Substantia nigra (tissue), 51 donors: ENCODE measurements at places on chromosomes 13 and 19.

DNA sequence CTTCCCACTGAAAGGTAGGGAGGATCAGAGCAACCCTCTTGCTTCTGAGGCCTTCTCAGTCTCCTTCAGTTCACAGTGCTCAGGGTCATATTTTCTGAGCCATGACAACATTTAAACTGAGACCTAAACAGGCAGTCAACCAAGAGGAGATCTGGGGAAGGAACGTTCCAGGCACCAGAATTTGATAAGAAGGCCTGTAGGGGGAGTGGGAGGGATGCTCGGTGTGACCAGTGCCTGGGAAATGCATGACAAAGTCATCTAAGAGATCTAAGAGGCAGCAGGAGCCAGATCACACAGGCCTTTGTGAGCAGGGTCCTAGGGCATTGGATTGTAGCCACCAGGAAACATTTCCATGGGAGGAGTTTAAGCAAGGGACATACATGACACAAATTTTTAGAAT is 71.6 kb downstream of the SHISA2 start:
- DNase-seq, result no peak

DNA sequence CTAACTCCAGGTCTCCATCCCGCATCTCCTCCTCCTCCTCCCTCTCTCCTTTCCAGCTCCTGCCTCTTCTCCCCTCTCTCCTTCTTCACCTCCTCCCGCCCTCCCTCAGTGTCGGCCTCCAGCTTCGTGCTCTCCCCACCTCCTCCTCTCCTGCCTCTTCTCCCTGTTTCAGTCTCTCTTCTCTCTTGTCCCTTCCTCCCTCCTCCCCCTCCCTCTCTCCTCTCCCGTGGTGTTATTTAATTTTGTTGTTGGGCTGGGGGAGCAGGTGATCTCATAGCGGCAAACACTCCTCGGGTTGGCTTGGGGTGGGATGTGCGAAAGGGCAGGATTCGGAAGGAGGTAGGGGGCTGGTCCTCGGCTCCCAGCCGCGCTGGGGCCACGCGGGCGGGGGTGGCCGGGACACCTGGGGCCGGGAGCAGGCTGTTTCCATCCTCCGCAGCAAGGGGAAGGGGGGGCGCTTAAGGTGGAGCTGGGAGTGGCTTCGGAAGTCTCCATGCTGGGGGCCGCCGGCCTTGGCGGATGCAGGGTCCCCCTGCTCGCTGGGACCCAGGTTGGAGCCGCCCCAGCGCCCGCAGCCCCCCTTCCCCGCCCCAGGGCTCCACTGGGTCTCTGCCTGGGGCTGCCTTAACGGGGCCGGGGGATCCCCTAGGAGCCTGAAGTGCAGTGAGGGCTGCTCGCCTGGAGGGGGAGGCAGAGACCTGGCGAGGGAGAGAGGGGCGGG is at the start of gene CA11:
CA11 (minus strand) TSS at position 187 of the 721 bp plus-strand sequence. CDS start 555 bp downstream, outside the sequence.
- DNase-seq, result peak; percentile 82

DNA sequence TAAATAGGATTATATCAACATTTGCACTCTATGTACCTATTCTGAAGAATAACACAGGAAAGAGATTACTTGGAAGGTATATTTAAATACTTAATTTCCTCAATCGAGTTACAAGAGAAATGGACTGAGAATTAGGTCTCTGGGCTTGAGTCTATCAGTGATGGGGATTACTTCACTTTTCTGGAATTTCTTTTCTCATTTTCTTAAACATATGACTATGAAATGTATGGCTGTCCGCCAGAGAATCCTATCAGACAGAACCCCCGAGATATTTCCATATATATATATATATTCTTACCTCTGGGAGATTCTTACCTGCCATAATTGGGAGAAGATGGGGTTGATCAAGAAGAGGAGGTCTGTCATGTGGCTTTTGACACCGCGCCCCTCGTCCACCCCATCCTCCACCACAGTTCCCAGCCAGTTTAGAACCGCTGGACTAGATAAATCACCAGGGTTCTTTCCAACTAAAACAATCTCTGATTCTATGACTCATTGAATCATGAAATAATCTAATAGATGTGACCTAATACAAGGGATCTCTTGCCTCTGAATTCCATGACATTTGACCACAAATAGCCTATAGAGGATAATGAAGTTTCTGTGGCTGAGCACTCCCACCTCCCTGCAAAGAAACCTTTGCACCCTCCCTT is 231.3 kb downstream of the TBC1D4 start:
- DNase-seq, result no peak

DNA sequence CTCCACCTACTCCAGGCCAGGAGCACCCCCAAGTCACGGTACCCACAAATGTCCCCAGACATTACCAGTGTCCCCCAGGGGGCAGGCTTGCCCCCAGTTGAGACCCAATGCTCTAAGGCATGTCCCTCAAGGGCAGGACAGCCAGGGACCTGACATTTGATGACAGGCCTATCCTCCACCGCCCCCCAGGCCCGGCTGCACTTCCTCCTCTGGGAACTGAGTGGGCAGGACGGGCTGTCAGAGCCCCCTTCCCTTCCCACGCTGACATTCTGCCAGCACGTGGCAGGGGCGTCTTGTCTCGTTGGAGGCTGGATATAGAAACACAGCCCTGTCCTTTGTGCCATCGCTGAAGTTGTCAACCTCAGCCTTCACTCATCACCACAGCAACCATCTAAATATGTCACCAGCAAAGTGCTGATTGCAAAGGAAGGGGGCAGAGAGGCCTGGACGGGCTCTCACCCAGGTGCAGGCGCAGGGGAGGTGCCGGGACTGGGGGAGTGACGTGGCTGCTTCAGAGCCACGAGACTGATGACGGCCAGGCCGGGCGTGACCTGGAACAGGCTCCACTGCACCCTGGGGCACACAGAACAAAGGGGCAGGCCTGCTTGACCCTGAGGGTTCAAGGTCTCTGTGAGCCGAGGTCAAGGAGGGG is 38.4 kb downstream of the GNG7 start:
- peak; percentile 27 for DNase-seq

- no peak for DNase-seq
Measured at GRCh38 chr13:104875038-104875754, 1660.3 kb downstream of the EFNB2 start.

- no peak for DNase-seq
Measured at GRCh38 chr13:72823724-72824123, 41.8 kb downstream of the PIBF1 start.

GRCh38 chr13:106262886-106263285 is 272.6 kb downstream of the EFNB2 start:
- DNase-seq, result no peak

DNA sequence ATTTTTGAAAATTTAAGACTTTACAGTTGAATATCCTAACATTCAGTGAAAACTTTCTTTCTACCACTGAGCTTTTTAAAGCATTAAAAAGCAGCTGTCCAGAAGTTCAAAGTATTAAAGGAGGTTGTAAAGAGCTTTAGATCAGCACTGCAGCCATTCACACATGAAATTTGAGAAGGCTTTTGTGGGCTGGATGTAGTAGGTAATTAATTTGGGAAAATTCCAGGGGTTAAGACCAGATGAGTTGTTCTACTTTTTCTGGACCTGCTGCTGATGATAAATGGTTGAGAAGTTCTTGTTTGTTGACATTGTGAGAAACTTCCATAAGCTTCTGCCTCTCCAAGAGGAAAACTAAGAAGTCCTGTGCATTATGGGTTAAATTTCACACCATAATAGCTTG is 1779.6 kb upstream of the PRR20A start:
- DNase-seq, result no peak

- no peak for DNase-seq
Measured at GRCh38 chr13:88456151-88456550, 785.0 kb downstream of the SLITRK5 start.

GRCh38 chr19:612941-613340 is 20.4 kb downstream of the POLRMT start:
- DNase-seq, result no peak

GRCh38 chr13:45385320-45385719 is 32.9 kb downstream of the SLC25A30 start:
- DNase-seq, result no peak

- DNase-seq, result no peak
Measured at GRCh38 chr19:38901683-38902082, 1.9 kb downstream of the NFKBIB start.

- DNase-seq, result no peak
Measured at GRCh38 chr19:41531438-41532311, 44.3 kb upstream of the CEACAM21 start.

DNA sequence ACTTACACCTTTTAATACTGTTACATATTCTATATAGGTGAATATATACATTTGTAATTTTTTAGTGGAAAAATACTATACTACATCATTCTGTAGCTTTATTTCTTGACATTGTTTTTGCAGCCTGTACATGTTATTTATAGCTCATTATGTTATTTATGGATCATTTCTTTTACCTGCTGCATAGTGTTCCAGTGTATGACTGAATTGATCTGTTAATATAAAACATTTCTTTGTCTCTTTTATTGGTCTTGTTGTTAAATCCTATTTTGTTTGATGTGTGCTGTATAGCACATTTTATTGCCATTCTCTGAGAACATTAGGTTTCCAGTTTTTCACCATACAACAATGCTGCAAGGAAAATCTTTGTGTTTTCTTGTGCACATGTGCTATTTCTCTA is 2.4 kb downstream of the SETDB2 start:
- DNase-seq, result no peak

- DNase-seq, result no peak
Measured at GRCh38 chr13:46385946-46386345, 1.1 kb downstream of the RUBCNL start.

- no peak for DNase-seq
Measured at GRCh38 chr13:52165411-52165810, 6.0 kb upstream of the NEK3 start.

DNA sequence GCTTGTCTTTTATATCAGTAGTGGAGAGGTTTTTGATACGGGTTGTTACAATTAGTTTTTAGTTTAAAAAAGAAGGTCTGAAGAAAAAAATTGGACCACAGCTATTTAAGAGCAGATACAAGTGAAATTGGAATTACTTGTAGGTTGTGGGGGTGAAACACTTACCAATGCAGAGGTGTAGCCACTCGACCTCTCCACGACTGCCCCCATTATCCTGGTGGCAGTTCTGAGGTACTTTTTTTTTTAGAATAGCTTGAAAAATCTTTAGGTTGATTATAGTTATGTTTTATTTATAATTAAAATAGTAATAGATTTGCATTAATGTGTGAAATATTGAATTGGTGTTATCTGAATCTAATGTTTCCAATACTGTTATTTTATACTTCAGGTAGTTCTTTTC is 60.7 kb downstream of the PAN3 start:
- no peak for DNase-seq

GRCh38 chr19:10566658-10567410 is 1.0 kb upstream of the KRI1 start:
- no peak for DNase-seq

- DNase-seq, result no peak
Measured at GRCh38 chr19:54142166-54142780, 4.7 kb downstream of the CNOT3 start.

- no peak for DNase-seq
Measured at GRCh38 chr19:9078651-9079050, 8.2 kb upstream of the OR1M1 start.

- DNase-seq, result no peak
Measured at GRCh38 chr13:48741377-48741776, 87.6 kb downstream of the CYSLTR2 start.

DNA sequence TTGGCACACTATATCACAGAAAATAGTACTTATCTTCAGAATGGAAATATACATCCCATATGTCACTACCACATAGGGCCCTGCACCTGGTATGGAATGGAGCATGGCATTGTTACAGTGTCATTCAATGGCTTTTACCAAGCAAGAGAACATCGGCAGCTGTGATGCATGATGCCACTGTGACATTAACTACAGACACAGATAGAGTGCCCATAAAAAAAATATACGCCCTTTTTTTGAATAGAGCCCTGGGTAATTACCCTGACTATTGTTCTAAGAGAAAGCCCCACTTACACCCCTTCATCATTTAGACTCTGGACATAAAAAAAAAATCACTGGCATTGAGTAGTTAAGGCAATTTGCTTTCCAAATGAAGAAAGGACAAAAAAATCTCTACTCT is 320.3 kb downstream of the DNAJC15 start:
- no peak for DNase-seq

DNA sequence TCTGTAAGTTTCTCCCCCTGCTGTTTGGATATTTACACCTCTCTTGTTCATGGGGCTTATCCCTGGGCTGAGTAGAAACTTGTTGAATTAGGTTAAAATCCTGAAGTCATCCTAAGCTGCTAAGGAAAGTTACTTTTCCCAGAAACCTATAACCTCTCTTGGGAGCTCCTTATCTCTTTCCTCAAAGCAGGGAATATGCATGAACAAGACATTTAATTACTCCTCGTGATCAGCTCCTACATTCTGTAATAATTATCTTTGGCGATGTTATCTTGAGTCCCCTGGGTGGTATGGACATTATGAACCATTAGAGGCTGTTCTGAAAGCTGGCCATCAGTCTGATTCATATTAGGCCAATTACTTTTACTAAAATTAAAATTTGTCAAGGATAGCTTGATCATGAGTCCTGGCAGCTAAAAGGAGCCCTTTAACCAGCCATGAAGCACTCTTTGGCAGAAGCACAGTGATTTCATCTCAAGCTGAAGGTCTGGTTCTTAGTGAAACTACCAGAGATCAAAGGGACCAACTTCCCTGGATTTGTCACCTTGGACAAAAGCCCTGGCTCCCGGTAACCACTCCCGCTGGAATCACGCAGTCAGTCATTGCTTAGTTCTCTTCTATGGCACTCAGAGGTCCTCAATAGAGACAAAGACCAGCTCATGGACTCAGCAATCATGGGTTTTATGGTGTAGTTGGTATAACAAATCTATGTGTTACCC is 811.8 kb downstream of the UQCRFS1 start:
- no peak for DNase-seq
